ENCODE measurements at places on chromosomes 7 and 10. TPM values are rescaled to one million over a fixed set of nuclear protein-coding genes. Genes with fewer than 3 reads are reported as not detected.

PPP1R17 gene
- not detected for total RNA-seq

PNLIPRP1 gene
- total RNA-seq = not detected

TMEM236 gene
- 0.07 TPM for total RNA-seq

VWC2 gene
- not detected for total RNA-seq

ZNF736 gene
- total RNA-seq = 10.6 TPM

AGR2 gene
- total RNA-seq = 11.5 TPM
